ENCODE measurements at places on chromosomes 2 and 18. TPM values are rescaled to one million over a fixed set of nuclear protein-coding genes. Genes with fewer than 3 reads are reported as not detected.

The EPC2 gene
- total RNA-seq, result 23.5 TPM

The CYP27C1 gene
- total RNA-seq, result not detected

The PDE11A gene
- total RNA-seq, result 0.33 TPM

The B3GNT7 gene
- 0.11 TPM for total RNA-seq

The CCL20 gene
- total RNA-seq, result not detected

The SLC16A14 gene
- total RNA-seq, result 2.2 TPM

The MARCHF4 gene
- total RNA-seq, result 3.1 TPM

The PSMA8 gene
- not detected for total RNA-seq

The CREG2 gene
- total RNA-seq, result 5.2 TPM

The FSHR gene
- total RNA-seq, result not detected

The KIAA2012 gene
- total RNA-seq, result not detected

The MAL gene
- total RNA-seq, result not detected

The HOXD3 gene
- 0.33 TPM for total RNA-seq

The PREB gene
- total RNA-seq, result 46.4 TPM

The COLEC11 gene
- total RNA-seq, result not detected

The MYO5B gene
- under 0.01 TPM for total RNA-seq

The TMEFF2 gene
- 0.22 TPM for total RNA-seq

The EVX2 gene
- total RNA-seq, result 0.11 TPM

The TUBB6 gene
- total RNA-seq, result 487 TPM

The ELOA2 gene
- not detected for total RNA-seq

The ITGA4 gene
- 83.0 TPM for total RNA-seq

The FARP2 gene
- total RNA-seq, result 26.5 TPM

The COL4A4 gene
- total RNA-seq, result 2.7 TPM

The CAPN14 gene
- total RNA-seq, result 0.12 TPM

The DNAH6 gene
- 0.12 TPM for total RNA-seq

The C18orf32 gene
- total RNA-seq, result 10.9 TPM
